ENCODE measurements at places on chromosomes 12 and 14. TPM values are rescaled to one million over a fixed set of nuclear protein-coding genes. Genes with fewer than 3 reads are reported as not detected.

Gene CCDC38
- not detected for total RNA-seq

Gene JAG2
- 72.5 TPM for total RNA-seq

Gene ZFHX2
- total RNA-seq, result 0.23 TPM

Gene PRORP
- total RNA-seq, result 39.8 TPM

Gene RHOJ
- 76.3 TPM for total RNA-seq

Gene PROX2
- total RNA-seq, result not detected

Gene CCDC177
- not detected for total RNA-seq

Gene TAS2R8
- total RNA-seq, result not detected

Gene USP44
- 5.4 TPM for total RNA-seq

Gene DHRS1
- 10.6 TPM for total RNA-seq

Gene RPAP3
- 11.6 TPM for total RNA-seq

Gene KICS2
- 6.0 TPM for total RNA-seq

Gene CDKN3
- total RNA-seq, result 34.4 TPM

Gene CPSF2
- 93.6 TPM for total RNA-seq

Gene GSC
- not detected for total RNA-seq

Gene DPPA3
- total RNA-seq, result not detected

Gene SLC2A14
- not detected for total RNA-seq

Gene PCED1B
- total RNA-seq, result 0.19 TPM

Gene IAPP
- total RNA-seq, result not detected

Gene SAV1
- 28.1 TPM for total RNA-seq

Gene CD163
- not detected for total RNA-seq

Gene CELA1
- not detected for total RNA-seq

Gene IL23A
- 0.34 TPM for total RNA-seq

Gene SLC25A47
- total RNA-seq, result not detected

Gene LRIG3
- 39.8 TPM for total RNA-seq

Gene RIPK3
- 5.8 TPM for total RNA-seq

Gene CLEC2A
- not detected for total RNA-seq

Gene SPTB
- total RNA-seq, result under 0.01 TPM

Gene GPR135
- total RNA-seq, result 0.47 TPM

Gene VRTN
- not detected for total RNA-seq

Gene SMCO3
- total RNA-seq, result 1.2 TPM

Gene HNF1A
- not detected for total RNA-seq

Gene MAGOHB
- total RNA-seq, result 17.6 TPM

Gene MEG3
- total RNA-seq, result 2.2 TPM

Gene ADAMTS20
- not detected for total RNA-seq

Gene LGR5
- not detected for total RNA-seq

Gene HOXC10
- total RNA-seq, result 0.28 TPM

Gene KRT80
- total RNA-seq, result 1.2 TPM

Gene SERPINA9
- not detected for total RNA-seq

Gene GLIPR1L1
- not detected for total RNA-seq

Gene TCL1B
- not detected for total RNA-seq

All from dermis blood vessel endothelial cell (primary cell).